ENCODE measurements at places on chromosomes 3 and 15.

- peak; percentile 17 for DNase-seq
These were observed 428.5 kb upstream of the PROK2 start for GRCh38 chr3:72213296-72214065.

DNA sequence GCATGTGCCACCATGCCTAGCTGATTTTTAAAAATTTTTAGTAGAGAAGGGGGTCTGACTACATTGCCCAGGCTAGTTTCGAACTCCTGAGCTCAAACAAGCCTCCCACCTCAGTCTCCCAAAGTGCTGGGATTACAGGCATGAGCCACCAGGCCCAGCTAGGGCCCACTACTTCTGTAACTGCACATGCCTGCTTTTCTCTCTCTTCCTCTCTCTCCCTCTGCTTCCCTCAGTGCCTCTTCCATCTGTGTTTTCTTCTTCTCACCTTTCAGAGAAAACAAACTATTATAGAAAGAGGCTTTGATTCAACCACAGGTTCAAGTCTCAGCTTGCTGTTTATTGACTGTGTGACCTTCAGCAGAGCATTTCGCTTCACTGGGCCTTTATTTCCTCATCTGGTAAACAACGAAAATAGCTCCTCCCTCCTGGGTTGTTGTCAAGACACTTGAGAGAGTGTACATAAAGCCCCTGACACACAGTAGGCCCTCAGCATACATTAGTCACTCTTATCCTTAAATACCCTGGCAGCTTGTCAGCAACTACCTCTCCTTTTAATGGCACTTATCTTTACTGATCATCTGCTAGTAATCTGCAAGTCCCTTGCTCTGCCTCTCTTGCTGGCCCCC is 10.2 kb downstream of the TADA3 start:
- peak; percentile 35 for DNase-seq

DNA sequence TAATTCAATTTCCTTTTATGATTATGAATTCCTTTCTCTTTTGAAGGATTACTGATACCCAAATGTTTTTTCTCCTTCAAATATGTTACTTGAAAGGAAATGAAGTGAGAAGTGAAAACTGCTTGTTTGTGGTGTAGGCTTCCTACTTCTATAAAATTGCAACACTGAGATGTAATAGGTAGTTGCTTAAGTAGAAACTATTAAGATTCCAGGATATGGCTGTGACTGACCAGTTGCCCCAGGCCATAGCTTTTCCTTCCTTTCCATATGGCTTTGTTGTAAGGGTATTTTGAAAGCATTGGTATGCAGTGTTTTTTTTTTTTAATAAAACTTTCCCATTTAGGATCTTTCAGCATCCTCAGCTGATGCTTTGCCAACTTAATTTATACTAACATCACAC is 28.5 kb downstream of the DNAJC13 start:
- peak; percentile 35 for DNase-seq

GRCh38 chr3:178236555-178237277 is 299.5 kb upstream of the KCNMB2 start:
- no peak for DNase-seq

DNA sequence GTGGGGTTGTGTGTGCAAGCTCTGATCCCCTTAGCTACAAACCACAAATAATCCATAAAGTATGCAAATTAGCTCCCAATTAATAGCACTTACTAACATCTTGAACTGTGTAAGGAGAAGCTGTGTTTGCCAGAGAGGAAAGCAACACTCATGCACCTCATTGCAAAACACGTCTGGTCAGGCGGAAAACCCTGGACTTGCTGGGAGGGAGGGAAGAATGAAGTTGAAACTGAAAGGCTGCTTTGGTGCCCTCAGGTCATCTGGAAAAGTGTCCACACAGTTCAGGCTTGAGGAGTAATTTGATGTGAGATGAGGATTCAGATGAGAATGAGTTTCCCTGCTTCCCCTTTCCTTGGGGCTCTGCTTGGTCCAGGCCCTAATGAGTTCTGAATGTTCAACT is 185.5 kb upstream of the ANKRD28 start:
- no peak for DNase-seq

DNA sequence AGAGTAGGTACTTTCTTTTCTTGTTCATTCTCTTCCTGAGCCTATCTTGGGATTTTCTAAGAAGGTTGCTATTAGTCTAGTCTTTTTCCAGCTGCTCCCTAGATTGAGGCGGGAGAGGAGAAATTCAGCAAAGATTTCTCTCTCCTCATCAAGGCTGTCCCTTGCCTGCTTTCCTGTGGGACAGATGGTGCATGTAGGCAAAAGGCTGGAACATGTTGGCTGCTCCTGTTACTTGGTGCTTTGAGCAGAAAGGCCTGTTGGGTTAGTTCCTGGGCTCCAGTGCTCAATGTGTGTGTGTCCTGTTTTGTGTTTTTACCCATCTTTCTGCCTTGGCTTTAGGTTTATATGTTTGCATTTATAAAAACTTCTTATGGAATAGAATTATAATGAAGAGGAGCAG is 9.1 kb upstream of the SNRPN start:
- DNase-seq: no peak

- peak; percentile 89 for DNase-seq
These were observed 11.4 kb upstream of the CSPG4 start for GRCh38 chr15:75723847-75724660.

DNA sequence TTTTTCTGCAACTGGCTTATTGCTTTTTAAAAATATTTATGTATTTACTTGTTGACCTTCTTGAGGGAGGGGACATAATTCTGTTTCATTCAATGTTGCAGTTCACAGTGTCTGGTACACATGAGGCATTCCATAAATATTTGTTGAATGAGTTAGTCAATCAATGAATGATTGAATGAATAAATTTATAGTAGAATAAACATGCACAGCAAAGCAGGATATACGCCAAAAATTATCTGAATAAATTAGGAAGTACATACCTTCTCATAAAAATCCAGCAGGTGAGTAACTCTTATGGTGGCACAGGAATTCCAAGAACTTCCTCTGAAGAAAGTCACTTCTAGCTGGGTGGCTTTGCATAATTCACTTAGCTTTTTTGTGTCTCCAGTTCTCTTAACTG is 469.4 kb upstream of the ATP11B start:
- DNase-seq: no peak

- DNase-seq: no peak
These were observed 218.3 kb upstream of the SOX2 start for GRCh38 chr3:181493423-181493822.

DNA sequence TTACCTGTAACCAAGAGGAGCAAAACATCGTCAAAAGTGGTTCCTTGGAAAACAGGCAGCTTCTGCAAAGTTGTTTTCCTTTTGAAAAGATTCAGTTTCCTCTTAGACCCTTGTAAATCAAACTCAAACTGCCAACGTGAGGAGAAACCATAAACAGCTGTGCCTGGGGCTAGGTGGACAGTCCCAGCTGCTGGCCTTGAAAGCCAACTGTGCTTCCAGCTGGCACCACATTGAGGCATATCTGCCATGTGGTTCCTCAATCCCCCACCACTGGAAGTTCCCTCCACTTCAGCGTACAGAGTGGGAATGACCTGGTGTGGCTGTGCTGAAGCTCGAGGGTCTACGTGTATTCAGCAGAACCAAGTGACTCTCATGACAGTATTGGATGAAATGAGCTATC is 40.9 kb downstream of the HRH1 start:
- DNase-seq: no peak

GRCh38 chr3:137264071-137264820 is 306.5 kb downstream of the IL20RB start:
- no peak for DNase-seq

DNA sequence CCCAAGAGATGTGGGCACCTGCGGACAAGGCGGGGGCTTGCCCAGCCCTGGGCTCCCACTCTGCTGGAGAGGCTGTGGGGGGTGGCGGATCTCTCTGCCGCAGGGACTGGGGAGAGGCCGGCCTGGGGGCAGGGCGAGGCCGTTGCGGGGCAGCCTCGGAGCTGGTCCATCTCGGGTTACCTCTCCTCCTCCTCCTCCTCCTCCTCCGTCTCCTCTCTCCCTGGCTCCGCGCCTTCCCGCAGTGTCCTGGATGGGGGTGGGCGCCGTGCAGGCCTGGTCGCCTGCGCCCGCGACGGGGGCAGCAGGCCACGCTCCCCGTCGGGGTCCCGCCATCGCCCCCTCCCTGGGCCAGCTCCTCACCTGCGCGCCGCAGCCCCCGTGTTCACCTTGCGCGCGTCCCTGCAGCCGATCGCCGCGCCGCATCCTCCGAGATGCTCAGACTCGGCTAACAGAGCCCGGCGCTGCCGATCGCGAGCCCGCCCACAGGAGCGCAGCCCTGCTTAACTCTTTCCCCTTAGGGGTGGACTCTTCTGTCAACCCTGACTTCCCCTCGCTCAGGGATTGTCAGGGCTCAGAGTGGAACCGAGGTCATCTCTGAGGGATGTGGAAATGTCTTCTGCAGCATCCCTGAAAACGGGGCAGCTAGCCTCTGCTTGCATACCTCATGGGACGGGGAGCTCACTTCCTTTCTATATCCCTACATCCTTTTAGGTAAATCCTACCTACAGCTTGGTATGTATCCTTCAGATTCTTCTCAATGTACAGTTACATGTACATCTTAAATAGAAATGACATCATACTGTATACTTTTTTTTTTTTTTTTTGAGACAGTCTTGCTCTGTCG is at the start of gene PRRT3:
Gene PRRT3 (minus strand): TSS at position 447 of the 844 bp plus-strand sequence. CDS start 2,293 bp downstream, outside the sequence.
- peak; percentile 57 for DNase-seq

DNA sequence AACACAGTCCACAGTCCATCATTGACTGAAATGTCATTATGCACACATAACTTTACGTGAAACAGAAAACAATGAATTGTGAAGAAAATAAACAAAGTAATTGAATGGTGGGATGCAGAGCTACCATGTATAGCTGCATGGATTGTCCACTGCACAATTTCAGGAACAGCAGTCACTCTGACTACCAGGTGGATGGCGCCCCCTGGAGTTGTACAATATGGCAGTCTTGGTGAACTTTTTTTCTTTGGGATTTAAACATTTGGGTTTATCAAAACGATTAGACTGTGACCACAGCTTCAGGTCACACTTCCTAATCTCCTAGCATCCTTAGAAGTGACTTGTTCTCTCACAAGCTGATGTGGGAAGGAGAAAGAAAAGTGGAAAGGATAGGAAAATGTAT is 48.9 kb upstream of the TCF12 start:
- DNase-seq: peak; percentile 76

DNA sequence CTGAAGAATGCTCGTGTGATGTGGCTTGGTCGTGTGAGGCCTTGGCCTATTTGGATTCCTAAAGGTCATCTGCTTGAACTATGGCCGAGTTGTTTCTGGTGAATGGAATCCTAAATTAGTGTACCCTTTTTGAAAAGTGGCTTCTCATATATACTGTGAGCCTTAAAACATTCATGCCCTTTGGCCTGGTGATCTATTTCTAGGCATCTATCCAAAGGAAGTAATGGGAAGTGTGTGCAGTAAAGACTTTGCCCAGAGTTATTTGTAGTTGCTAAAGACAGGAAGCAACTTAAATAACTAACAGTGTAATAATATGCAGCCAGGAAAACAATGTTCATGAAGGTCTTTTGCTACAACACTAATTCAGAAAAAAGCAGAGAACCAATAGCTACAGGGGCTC is 3.0 kb downstream of the DGKG start:
- peak; percentile 59 for DNase-seq

- no peak for DNase-seq
These were observed 517.9 kb downstream of the MECOM start for GRCh38 chr3:169145540-169146178.

DNA sequence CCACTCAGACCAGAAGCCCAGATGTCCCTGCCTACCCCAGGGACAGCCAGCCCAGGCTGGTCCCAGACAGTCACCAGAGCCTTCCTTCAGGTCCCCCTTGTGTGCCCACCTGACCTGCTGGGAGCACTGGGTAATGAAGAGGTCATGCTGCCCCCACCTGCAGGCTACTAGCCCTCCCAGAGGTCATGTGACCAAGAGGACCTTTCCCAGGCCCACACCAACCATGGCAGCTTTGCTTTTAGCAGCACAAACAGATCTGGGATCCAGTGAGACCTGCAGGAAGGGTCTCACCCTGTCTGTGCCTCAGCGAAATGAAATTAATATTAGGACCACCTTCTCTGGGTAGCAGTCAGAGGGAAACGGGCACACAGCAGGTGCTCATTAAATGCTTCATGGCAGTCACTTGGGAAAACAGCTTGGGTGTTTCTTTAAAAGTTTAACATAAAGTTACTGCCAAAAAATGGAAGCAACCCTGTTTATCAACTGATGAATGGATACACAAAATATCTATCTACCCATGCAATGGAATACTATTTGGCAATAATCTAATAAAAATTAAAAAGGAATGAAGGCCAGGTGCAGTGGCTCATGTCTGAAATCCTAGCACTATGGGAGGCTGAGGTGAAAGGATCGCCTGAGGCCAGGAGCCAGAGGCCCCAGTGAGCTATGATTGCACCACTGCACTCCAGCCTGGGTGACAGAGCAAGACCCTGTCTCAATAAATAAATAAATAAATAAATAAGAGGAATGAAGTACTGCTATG is 43.7 kb downstream of the DNAJB8 start:
- no peak for DNase-seq

DNA sequence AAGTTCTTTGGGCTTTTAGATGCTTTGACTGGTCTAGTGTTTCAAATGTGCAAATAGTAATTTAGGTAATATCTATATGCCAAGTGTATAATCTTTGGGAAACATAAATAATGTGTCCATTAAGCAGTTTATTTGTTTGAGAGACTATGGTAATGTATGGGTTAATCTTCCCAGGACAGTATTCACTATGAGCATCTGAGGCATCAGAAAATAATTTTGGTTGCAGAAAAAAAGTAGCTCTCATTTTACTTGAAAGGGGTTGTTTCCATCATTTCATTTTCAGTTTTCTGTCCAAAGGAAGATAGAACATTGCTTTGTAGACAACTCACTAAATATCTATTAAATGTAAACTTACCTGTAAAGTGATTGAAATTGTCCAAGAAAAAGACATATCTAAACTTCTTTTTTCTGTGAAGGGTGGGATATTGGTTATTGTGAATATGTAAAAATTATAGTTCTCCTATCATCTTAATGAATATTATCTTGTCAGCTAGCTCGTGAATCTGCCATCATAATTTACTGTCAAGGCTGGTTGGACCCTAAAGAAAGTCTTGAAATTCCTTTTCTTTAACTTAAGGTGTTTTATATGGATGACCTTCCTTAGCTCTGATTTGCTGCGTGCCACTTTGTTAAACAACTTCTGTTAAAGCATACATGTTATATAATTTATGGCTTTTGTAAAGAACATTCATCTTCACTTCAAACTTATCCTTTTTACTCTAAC is 108.8 kb downstream of the EPHA3 start:
- no peak for DNase-seq

DNA sequence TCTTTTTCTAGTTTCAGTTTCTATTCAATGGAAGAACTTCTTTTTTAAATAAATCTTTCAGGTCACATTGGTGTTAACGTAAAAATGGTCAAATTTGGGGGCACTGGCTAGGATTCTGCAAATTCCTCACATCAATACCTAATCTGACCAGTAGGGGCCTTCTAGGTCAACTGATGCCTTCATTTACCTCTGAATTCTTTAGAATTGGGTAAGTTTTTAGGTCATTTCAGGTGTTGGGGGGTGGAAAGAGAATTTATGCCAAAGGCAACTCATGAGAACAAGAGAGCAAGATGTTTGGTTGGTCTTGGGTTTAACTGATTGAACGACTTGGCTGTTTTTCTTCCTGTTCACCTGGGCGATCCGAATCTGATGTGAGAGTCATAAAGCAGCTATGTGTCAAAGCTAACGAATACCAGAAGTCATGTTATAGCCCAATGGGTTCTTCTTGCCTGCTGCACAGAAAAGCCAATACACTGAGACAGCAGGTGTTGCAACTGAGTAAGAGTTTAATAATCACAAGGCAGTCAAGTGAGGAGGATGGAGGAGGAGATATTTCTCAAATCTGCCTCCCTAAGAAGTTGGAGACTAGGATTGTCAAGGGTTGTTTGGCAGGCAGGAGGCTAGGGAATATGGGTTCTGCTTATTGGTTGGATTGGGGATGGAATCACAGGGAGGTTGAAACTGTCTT is 15.3 kb downstream of the LRRC49 start:
- no peak for DNase-seq
